AG10803 (cell line): ENCODE measurements at places on chromosomes 4 and X.
A peak's percentile ranks its signal among the peaks of the same experiment; 100 is the strongest.

DNA sequence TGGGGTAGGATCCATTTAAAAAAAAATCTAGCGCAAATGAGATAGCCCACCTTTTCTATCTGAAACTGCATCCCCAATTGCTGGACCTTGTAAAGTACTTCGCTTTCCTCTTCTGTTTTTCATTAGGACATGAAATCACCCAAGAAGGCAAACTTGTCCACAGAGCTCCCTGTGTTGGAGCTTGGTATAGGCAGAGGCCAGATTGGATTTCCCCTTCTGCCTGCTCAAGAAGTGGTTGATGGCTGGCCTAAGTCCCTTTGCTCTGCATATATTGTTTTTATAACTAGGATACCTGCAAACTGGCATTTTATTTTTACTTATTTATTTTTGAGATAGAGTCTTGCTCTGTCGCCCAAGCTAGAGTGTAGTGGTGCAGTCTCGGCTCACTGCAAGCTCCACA is 28.4 kb downstream of the RNF4 start:
- no peak for DNase-seq

DNA sequence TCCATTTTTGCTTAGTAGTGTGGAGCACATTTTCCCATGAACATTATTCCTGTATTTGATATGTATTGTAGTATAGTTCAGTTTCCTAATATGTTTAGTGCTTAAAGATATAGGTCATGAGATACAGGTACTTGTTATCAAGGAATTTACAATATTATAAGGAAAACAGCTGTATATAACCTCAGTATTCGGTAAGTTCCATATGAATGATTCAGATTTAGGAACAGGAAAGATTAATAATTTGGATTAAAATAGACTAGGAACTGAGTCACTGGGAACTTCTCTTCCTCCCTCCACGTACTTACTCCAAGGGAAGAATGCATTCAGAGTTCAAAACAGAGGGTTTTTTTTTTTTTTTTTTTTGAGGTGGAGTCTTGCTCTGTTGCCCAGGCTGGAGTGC is 20.0 kb downstream of the DIAPH2 start:
- DNase-seq, result no peak

- peak; percentile 46 for DNase-seq
Measured at GRCh38 chr4:43339435-43339834, 446.9 kb downstream of the GRXCR1 start.

DNA sequence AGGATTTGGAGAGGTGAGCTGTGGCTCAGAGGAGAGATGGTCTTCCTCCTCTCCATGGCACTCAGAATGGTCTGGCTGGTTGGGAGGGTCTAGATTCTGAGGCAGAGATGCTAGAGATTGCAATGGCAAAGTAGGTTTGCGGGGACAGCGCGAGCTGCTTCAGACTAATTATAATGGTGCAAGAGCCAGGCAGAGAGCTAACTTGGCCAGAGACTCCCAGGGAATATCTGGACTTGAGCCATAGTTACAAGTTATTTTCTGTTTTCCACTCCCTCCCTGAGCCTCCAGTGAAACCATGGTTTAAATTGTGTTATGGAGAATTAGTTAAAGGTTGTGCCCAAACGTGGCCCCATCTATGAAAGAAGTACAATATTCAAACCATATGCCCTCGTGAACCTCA is 44.7 kb upstream of the ELF2 start:
- no peak for DNase-seq

GRCh38 chr4:125703443-125703842 is 388.7 kb downstream of the FAT4 start:
- peak; percentile 42 for DNase-seq

GRCh38 chrX:5559386-5559785 is 669.3 kb downstream of the NLGN4X start:
- no peak for DNase-seq

- peak; percentile 28 for DNase-seq
Measured at GRCh38 chr4:140257461-140258305, 103.7 kb upstream of the MAML3 start.

DNA sequence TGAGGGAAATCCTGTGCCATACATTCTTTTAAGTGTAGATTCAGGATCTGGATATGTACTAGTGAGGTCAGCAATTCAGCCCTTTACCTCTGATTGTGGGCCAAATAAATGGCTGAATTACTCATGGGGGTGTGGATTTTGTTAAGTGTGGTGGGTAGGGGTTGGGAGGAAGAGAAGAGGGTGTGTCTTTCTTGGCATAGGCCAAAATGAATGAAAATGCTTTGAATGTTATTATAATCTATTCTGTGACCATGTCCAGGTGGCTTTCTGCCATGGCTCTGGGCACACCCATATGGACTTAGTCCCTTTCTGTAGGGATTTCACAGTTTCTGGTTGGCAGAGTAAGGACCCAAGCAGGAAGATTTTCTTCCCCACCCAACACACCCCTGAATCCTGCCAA is 244.3 kb downstream of the CBR4 start:
- DNase-seq, result peak; percentile 80

DNA sequence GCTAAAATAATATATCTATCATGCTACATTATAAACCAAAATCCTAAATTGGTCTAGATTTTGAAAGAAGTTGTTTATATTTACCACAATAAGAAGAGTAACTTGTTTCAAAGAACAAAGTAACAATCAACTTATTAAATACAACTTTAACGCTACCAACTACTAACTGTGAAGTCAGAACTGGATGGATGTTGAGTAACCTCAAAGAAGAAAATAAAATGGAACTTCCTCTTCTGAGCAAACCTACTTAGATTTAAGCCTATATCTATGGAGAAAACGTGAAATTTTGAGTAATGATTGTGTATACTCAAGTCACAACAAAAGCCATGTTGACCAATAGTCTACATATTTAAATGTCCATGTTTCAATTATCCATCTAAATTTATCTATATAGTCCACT is 25.7 kb downstream of the SH3RF1 start:
- no peak for DNase-seq

DNA sequence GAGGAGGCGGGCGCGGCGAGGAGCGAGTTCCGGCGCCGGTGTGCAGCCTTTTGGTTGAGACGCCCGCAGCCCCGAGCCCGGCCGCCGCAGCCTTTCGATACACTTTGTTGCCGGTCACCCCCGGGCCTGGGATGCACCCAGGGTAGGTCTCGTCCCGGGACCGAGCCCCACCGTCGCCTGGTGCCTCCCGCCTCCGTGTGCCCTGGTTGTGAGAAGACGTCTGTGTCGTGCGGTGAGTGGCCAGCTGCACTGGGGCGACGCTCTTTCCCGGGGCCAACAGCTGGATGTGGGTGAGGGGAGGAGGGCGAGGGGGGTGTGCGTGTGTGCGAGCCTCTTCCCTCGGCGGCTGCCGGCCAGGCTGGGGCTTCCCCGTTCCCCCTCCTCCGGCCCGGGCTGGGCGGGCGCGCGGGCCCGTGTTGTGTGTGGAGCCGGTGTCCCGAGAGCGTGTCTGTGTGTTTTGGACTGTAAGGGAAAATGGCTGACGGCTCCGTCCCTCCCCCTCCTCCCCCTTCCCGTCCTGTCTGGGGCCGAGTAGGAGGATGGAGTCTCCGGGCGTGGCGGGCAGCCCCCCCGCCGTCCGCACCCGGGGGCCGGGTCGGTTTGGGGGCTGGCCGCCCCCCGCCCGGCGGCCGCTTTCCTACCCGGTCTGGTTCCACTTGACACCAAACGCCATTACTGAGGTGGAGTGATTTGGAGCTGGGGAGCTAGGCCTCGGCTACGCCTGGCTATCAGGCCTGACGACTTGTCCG is 807 bp downstream of the USP9X start:
- peak; percentile 30 for DNase-seq

DNA sequence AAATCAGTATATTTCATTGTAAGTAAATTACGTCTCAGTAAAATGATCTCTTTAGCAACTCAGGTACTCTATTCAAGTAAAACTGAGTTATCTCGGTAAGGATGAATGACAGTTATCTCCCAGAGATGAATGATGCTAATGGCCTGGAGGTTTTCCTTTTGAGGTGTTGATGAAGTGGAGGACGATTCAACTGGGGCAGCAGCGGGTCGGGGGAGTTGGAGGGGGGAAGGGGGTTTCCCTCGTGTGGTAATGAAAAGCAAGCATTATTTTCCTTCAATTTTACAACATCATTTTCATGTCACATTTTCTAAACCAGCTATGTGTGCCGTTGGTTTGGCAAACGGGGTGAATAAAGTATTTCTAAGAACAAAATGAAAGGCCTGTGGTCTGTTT is 92.4 kb upstream of the ATXN3L start:
- no peak for DNase-seq

GRCh38 chr4:7526491-7526890 is 91.8 kb upstream of the PSAPL1 start:
- no peak for DNase-seq
